ENCODE measurements at places on chromosomes 1 and 21.

GRCh38 chr1:181180407-181181031, 92.0 kb downstream of the IER5 start:
- DNase-seq = no peak

- DNase-seq = no peak
Measured at GRCh38 chr1:31295874-31296485, 608 bp downstream of the SNRNP40 start.

- no peak for DNase-seq
Measured at GRCh38 chr1:43123031-43123430, 49.1 kb downstream of the EBNA1BP2 start.

GRCh38 chr1:112061901-112062320, 72.4 kb upstream of the KCND3 start:
- no peak for DNase-seq

DNA sequence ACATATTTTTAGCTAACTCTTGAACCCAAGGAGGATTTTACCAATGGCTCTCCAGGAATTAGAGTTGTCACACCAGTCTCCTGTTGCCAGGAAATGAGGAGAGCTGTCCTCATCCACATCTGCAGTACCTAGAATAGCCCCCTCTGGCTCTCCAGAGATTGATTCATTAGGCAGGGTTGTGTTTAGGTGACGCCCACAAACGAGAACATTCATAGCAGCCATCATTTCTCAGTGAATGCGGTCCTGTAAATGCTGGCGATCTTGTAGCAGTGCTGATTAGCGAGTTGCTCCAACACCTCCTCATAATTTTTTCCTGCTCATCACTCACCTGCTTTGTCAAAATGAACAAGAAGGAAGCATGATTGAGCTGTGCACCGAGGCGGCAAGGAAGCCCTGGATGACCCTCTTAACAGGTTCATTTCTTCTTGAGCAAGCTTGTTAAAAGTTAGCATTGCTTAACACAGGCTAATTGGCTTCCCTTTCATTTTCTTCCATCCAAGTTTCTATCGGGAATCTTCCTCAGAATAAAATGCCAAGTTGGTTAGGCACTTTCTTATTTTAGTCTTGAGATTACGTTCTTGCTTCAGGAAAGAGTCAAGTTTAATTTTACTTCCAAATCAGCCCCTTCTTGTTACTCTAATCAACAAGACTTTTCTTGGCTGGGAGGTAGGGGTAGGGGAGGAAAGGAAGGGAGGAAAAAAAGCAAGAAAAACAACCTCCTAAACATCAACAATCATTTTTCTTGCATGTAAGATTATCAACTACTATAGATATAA, 16.5 kb upstream of the KLHDC8A start:
- no peak for DNase-seq

DNA sequence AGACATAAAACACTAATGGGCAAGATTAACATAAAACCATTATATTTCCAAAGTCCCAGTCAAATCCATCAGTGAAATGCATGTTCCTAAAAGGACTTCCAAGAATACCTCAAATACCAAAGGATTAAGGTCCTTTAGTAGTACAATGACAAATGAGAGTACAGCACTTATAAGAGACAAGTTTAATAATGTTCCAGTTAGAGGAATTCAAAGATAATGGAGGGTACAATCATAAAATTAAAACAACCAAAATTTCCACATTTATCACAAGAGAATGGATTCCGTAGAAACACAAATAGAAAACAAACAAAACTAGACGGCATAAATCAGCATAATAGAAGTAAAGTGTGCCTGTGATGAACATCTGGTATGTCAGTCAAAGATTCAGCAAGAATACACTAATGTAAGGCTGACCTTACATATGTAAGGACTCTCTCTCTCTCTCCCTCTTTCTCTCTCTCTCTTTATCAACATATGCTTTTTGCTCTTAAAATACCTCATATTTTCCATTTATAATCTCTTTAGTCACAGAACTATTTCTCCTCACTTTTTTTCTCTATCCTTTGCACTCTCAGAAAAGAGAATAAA, 32.8 kb upstream of the C1orf53 start:
- no peak for DNase-seq

DNA sequence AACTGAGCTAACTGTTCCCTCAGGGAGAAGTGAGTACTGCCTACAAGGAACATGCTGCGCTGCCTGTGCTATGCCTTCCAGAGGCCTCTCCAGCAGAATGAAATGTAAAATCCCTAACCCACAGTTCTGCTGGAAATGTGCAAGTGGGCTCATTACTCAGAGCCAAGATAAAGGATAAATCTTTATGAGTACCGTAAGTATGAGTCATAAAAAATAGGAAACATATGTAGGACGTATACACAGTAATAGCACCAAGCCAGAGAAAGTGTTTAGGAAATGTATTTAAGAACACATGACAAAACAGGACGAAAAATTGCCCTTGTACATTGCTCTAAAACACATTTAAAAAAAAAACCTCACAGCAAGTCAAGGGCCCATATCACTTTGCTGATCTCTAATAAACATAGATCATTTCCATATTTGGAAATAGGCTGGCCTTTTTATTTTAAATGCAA, 104.6 kb downstream of the TGFBR3 start:
- DNase-seq = no peak

DNA sequence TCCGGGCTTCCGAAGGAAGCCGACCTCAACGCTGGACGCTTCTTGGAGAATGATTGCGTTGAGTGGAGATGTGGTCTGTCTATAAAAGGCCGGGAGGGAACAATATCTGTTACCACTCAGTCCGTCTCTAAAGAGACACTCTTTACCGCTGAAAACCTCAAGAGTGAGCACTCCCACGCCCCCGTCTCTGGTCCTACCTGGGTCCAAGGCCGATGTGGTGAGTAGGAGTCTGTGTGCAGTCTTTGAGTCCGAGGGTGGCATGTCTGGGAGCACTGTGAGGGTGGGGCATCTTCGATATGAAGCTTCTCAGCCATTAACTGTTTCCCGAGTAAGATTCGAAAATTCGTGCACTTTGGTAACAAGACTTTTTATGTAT, 576 bp downstream of the ZFP69 start:
- DNase-seq = no peak

DNA sequence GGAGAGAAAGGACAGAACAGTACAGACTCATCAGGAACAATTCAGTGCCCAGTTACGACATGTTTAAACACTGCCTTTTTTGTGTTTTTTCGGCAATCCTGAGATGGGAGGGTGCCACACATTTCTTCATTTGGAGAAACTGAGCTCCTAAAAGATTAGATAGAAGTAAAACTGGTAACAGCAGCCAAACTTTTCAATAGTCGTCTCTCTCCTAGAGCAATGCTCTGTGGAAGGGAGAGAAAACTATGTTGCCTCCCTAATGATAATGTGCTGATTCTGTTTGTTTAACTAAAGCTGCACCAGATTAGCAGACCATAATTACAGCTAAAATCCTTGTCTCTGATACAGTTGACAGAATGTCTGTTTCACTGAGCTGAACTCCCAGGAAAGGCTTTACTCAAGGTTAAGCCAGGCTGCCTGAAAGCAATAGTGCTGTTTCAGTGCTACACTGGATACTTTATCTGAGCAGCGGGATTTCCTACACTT, 76.2 kb upstream of the CXADR start:
- DNase-seq = no peak

- no peak for DNase-seq
Measured at GRCh38 chr1:224637936-224638335, 21.8 kb downstream of the CNIH3 start.

DNA sequence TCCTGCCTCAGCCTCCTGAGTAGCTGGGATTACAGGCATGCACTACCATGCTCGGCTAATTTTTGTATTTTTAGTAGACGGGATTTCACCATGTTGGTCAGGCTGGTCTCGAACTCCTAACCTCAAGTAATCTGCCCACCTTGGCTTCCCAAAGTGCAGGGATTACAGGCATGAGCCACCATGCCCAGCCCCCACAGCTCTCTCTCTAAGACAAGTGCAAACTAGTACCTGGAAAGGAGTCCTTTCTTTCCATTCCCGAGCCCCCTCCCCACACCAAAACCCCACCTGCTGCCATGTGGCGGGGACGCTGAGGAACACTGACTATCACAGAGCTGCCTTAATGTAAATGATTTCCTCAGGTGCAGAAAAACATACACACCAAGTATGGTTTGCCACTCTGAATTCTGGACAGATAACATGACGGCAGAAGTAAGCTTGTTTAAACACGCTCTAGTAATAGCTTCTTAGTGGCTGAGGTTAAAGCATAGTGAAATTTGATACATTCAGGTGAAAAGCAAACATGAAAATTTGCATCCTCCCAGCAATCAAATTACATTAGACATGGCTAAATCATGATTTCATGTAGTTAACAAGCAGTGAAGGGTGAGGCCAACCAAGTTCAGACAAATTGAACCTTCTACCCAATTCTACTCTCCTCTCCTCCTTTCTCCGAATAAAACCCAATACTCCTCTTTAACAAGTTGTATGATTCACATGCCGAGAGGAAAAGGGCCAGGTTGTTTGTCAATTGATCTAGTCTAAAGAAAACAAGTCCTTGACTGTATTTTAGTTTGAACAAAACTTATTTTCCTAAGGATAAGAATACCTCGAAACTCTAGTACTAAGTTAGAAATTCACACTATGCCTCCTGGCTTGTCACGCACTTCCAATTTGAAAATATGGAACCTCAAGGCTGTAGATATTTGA, 19.8 kb downstream of the ERRFI1 start:
- DNase-seq = no peak

DNA sequence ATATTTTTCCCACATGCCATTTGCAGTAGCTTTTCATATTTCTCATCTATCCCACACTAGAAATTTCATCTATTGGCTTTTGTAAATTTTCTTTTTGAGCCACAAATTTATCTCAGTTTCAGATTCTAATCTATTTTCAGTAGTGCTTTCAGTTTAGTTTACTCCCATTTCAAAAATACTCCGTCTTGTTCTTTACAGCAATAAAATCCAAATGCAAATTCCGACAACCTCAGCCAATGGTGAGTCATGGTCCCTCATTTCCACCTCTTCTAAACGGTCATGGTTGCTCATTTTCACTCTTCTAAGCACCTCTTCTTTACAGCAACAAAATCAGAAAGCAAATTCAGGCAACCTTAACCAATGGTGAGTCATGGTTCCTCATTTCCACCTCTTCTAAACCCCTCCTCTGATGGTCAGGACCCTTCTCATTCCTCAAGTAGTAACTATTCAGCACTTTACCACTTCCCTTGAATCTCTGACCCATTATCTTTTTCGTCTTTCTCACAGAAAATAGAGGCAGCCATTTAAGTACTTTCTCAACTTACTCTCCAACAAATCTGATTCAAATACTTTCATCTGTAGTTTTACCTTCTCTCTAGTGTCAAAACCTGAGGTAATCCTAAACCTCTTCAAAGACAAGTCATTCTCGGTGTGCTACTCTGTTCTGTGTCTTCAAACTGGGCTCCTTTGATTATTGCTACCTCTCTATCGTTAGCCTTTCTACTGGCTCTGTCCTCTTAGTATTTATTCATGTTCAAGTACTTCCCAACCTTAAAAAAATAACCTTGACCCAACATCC, 34.4 kb downstream of the C21orf91 start:
- no peak for DNase-seq

DNA sequence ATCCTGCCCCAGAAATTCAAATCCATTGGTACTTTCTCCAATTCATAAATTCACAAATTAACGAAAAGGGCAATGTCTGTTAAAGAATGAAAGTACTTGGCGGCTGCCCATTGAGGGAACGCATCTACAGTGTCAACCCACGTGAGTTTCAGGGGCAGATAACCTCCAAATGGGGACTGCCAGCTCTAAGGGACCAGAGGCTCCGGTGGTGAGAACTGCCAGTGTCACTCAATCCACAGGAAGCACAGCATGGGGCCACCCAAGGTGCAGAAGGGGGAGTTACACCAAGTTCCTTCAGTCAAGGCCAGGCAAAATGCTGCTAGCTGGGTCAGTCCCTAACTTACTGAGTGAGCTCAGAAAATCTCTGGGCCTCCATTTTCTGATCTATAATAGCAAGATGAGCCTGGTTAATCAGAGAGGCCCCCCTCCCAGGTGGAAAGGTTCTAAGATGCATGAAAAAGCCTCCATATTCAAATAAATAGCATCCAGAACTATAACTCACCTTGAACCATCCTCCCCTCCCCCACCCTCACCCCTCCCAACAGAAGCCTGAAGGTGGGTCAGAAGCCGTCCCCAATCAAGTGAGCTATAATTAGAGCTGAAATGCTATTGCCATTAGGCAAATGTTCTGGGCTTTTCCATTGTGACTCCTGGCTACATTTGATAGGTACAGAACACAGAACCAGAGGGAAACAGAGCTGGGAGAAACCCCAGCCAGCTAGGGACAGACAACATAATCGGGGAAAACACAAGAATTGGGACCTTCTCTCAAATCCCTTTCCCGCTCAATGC, 41.7 kb downstream of the LRP8 start:
- no peak for DNase-seq

DNA sequence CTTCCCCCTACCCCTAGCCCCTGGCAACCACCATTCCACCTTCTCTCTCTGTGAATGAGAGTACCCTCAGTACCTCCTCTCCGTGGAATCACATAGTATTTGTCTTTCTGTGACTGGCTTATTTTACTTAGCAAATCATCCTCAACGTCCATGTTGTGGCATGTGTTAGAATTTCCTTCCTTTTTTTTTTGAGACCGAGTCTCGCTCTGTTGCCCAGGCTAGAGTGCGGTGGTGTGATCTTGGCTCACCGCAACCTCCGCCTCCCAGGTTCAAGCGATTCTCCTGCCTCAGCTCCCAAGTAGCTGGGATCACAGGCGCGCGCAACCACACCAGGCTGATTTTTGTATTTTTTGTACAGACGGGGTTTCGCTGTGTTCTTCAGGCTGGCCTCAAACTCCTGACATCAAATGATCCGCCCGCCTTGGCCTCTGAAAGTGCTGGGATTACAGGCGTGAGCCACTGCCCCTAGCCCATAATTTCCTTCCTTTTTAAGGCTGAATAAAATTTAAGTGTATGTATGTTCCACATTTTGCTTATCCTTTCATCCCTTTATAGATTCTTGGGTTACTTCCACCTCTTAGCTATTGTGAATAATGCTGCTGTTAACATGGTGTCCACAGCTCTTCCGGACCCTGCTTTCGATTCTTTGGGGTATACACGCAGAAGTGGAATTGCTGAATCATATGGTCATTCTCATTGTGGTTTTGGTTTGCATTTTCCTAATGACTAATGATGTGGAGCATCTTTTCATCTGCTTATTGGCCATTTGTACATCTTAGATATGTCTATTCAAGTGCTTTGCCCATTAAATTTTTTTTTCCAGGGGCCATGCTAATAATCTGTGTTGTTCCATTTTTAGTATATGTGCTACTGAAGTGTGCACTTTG, 32.3 kb downstream of the ERRFI1 start:
- no peak for DNase-seq

Measured in stimulated activated CD4-positive, alpha-beta T cell treated with anti-CD3 and anti-CD28 coated beads, TNF-alpha, amount 100 ng/mL, for 48 hours (primary cell).